ENCODE measurements at places on chromosomes 1 and 21. TPM values are rescaled to one million over a fixed set of nuclear protein-coding genes. Genes with fewer than 3 reads are reported as not detected.

DNA sequence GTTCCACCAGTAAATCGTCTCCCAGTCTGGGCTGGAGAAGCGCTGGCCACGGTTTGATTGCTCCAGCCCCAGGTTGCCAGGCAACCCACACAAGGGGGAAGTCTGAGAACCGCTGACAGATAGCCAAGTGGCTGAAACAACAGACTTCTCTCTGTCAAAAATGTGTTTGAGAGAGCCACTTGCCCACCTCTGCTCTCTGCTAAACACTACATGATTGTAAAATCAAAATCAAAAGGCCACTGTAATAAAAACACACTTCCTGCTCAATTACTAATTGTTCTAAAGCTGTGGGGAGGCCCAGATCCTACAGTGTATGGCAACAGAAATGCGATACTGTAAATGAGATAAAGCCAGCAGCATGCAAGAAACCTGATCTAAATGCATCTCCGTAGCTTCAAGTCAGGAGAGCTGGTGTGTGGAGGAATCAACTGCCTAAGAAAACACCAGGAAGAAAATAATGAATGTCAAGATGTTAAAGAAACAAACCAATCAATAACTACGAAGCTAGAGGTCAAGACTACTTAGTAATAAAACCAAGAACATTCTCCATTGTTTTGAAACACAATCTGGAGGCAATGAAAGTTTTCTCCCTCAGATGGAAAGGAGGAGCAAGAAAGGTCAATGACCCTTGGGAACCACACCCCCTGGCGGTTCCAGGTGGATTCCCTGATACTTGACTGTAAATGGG is 121.2 kb downstream of the SLC45A1 start:
- no peak for DNase-seq

DNA sequence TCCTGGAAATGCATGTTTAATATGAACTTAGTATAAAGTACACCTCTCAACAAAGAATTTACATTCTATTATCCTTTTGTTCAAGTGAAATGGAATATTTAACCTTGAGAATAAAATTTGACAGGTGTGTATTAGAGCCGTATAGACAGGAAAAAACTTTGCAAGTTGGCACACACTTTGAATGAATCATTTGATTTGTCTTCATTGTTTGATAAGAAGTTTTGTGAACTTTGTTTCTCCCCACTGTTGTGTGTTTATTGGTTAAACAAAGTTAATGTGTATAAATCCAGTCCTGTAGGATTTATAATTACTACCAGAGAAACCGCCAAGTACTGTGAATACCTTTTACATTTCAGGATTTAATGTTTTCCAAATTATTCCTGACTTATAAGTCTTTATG is 2.0 kb downstream of the SYDE2 start:
- DNase-seq = no peak

DNA sequence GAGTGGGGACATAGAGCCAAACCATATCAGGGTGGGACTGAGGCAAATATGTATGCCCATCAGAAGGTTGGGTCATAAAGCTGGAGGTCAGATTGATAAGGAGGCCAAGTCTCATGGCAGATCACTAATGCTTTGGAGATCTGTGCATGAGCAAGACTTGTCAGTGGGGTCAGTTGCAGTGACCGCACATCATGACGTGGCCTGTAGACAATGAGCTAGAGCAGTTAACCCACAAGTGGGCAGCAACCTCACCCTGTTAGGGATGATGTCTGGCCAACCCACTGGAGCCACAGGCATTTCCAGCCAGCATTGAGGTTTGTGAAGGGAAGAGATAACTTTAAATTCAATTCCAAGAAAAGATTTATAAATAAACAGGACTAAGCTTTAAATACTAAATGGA is 66.7 kb downstream of the XCL1 start:
- DNase-seq = no peak

The L1TD1 gene
- 0.18 TPM for total RNA-seq

The ERRFI1 gene
- total RNA-seq = 299 TPM

DNA sequence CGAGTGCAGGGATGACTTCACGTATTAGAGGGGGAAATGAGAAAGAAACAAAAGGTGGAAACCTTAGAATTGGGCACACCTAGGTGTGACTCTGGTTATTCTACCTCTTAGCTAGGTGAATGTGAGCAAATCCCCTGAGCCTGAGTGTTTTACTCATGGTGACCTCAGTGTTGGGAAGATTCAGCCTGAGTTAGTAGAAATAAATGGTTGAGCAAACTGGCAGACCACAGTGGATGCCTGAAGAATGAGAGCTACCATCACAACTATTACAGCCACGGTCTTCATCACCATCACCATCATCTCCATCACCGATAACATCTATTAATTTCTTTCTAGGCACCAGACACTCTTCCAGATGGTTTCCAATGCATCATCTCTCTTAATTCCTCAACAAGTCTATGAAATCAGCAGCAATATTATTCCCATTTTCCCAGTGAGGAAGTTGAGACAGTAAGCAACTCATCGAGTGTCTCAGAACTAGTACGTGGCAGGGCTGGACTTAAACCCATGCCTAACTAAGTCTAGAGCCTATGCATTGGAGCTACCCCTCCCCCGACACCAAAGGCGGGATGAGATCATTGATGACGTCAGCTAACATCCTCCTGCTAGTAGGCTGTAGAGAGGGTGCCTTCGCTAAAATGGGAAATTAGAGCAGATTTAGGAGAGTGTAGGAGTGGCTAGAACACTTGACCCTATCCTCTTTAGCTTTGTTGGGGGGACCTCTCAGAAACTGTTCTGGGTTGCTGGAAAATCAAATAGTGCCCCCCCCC is 7.9 kb upstream of the KAZN start:
- no peak for DNase-seq

GRCh38 chr1:231487910-231488309 is 40.6 kb upstream of the TSNAX start:
- no peak for DNase-seq

DNA sequence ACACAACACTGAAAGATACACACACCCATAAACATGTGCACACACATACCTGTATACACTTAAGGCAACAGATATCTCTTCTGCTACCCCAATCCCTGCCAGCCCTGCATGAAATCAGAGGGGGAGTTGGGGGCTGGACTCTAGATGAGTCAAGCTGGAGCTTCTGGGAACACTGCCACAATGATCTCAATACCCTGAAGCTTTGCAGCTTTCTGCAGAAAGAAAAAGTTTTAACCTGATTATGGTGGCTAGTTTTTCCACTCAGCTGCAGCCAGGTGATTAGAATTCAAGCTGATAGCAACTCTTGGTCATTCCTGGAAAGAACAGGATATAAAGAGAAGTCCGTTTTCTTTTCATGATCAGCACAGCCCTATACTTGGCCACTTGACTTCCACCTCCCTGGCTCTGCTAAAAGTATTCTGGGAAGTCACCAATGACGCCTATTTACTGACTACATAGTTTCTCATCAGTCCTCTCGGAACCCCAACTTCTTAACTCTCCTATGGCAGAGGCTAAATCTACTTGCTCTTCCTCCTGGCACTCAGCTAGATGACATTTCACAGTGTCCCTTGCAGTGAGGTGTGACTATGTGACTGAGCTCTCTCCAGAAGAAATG is 20.7 kb upstream of the DNASE2B start:
- no peak for DNase-seq

GRCh38 chr1:89724369-89725010 is 91.6 kb downstream of the LRRC8C start:
- DNase-seq = peak; percentile 25

GRCh38 chr1:4937876-4938534 is 283.6 kb downstream of the AJAP1 start:
- no peak for DNase-seq

The KCNJ10 gene
- total RNA-seq = 0.08 TPM

- DNase-seq = peak; percentile 73
These were observed 6.2 kb downstream of the NECTIN4 start for GRCh38 chr1:161082996-161083747.

- no peak for DNase-seq
These were observed 22.4 kb upstream of the TMEM125 start for GRCh38 chr1:43247256-43247921.

DNA sequence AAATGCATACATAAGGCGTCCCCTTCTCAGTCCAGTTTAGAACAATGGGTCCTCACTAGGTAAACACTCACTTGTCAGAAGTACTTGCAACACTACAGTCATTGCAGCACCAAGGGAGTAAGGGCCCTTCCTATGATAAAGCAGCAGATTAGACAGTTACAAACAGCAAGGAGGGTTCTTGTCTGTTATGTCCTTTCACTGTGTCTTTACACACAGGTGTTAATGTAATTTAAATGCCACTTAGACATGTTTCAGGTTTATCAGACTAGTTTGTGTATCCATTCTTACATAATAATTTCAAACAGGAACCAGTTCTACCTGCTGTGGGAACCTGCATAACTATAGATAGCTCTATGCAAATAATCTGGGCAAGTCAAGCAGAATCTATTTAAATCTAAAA is 105.6 kb upstream of the USH2A start:
- DNase-seq = no peak

DNA sequence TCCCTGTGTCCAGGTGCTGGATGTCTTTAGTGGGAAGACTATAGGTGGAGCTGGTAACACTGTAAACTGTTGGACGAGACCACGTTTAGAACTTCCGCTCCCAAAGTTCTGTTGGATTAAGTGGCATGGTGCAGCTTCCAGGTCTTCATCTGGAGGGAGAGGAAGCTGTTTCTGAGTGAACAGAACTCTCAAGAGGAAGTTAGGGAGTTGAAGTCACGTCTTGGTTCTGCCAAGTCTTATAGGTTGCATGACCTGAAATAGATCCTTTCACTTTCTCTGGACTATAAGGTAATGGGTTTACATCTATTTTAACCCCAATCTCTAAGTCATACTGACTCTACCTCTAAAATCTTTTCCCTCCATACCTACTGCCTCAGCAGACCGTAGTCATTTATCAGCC is 97.4 kb upstream of the TNR start:
- DNase-seq = no peak

The MAN1C1 gene
- 1.5 TPM for total RNA-seq

DNA sequence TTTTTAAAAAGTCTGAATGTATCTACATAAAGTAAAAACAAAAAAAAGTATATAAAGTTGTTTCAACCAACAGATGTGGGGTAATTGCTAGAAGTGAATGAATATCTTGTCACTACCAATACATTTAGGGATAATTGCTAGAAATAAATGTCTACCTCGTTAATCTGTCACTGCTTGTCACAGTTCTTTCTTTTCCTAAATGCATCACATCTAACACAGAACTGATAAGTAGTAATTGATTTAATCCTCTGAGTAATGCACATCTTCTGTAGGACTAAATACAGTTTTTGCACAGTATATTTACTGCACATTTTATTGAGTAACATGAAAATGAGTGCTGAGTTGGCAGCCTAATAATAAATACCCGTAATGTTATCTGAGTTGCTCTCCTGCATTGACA is 72.2 kb downstream of the SUSD4 start:
- DNase-seq = no peak

The C4BPA gene
- 0.26 TPM for total RNA-seq

Measured in Panc1 (cell line).